Stomach (tissue), 19 donors: ENCODE measurements at places on chromosomes 1 and 21. TPM values are rescaled to one million over a fixed set of nuclear protein-coding genes. Genes with fewer than 3 reads are reported as not detected.

The PDE9A gene
- 6.4 TPM for total RNA-seq

The RIPPLY3 gene
- total RNA-seq: not detected

- H3K4me1 ChIP-seq: peaks cover 65% of the 10 kb centered on the region
- H3K36me3 ChIP-seq: no peaks in the 10 kb centered on the region
- no peaks in the 10 kb centered on the region for H3K27me3 ChIP-seq
- H3K4me3 ChIP-seq: peak overlapping the region; percentile 33
- H3K27ac ChIP-seq: peak overlapping the region; percentile 96
- DNase-seq: peak; percentile 90
These were observed 2.1 kb downstream of the ADAMTS4 start for GRCh38 chr1:161196521-161197451.

The HPCAL4 gene
- total RNA-seq: not detected

The INSRR gene
- total RNA-seq: not detected

DNA sequence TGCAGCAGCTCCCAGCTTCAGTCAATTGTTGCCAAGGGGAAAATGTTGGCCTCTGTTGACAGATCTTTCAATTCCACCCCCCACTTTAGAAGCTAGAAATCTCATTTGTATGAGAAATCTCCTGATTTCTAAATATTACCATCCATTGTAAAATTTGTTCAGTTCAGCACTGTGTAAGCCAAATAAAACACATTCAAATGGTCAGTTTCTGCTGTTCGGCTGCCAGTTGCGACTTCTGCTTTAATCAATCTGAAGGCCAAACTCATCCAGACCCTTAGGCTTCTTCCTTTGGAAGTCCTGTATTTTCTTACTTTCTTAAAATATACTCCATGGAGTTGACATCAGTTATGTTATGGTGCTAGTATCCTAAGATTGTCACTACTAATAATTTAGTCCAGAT lies 281.2 kb upstream of the ZRANB2 start:
- no peaks in the 10 kb centered on the region for H3K4me1 ChIP-seq
- H3K4me3 ChIP-seq: no peak overlapping the region
- H3K27me3 ChIP-seq: no peaks in the 10 kb centered on the region
- H3K27ac ChIP-seq: no peak overlapping the region

DNA sequence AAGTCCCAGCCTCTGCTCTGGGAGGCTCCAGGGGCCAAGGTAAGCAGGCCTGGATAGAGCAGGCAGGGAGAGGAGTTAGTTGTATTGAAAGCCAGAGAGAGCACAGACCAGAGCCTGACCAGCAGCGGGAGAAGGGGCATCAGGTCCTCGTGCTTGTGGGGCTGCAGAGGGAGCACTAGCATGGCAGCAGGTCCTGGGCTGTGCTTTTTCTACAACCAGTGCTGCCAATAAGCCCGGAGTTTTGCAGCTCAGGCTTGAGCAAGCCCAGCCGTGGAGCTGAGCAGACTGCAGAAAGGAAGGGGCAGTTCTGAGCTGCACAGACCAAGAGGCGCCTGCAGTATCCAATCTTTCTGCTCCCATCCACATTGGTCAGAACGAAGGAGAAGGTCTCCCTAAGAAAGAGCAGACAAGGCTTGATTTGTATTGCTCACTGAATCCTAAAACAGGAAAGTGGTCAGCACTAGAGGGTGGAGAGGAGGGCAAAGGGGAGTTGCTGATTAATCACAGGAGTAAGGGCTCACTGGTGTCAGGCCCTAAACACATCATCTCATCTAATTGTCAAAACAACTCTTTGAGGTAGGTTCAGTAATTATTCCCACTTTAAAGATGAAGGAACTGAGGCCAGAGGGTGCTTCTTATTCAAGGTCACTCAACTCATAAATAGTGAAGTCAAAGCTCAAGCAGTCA lies 2.7 kb downstream of the DENND2D start:
- peak overlapping the region; percentile 38 for H3K4me3 ChIP-seq
- peaks cover 98% of the 10 kb centered on the region for H3K4me1 ChIP-seq
- DNase-seq: peak; percentile 55
- peaks cover 35% of the 10 kb centered on the region for H3K36me3 ChIP-seq

DNA sequence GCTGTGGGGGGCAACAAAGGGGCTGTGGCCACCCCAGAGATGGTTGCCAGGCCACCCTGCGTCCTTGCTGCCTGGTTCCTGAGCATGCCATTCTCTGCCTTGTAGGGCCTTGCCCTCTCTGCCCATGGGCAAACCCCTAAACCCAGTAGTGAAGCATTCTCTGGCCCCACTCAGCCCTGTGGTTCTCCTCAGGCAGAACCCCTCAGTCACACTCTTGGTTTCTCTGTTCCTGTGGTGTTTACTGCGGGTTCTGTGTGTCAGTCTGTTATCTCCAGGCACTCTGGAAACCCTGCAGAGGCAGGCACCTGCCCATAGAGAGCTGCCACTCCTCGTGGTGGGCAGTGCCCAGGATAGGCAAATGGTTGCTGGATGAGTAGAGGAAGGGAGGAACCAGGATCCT lies 41.1 kb upstream of the IL19 start:
- no peak for DNase-seq
- no peak overlapping the region for H3K27ac ChIP-seq
- H3K27me3 ChIP-seq: no peaks in the 10 kb centered on the region
- peaks cover 19% of the 10 kb centered on the region for H3K4me1 ChIP-seq
- peaks cover 60% of the 10 kb centered on the region for H3K36me3 ChIP-seq

- DNase-seq: no peak
- H3K36me3 ChIP-seq: peaks cover 3% of the 10 kb centered on the region
- no peak overlapping the region for H3K27ac ChIP-seq
- no peak overlapping the region for H3K4me3 ChIP-seq
- no peaks in the 10 kb centered on the region for H3K27me3 ChIP-seq
- peaks cover 59% of the 10 kb centered on the region for H3K4me1 ChIP-seq
These were observed 43.2 kb downstream of the ELK4 start for GRCh38 chr1:205588636-205589035.

The CFAP45 gene
- total RNA-seq: not detected

The RHCE gene
- not detected for total RNA-seq

The ESPN gene
- total RNA-seq: 4.9 TPM

The KRTAP12-2 gene
- total RNA-seq: not detected

DNA sequence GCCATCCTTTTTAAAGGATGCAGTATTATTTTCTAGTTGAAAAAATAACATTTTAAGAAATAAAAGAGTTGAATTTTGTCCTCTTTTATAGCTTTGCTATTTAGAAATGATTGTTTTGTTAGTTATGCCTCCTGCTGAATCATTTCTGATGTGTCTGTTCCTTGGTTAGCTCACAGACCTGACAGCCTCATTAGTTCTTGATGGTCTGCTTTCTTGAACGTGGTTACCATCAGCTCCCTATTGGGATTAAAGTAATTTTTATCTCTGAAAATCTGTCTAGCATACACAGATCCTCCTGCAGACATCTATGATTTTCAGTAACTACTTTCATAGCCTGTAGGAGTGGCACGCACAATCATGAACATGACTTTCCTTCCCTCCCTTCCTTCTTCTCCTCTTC lies 447.6 kb upstream of the B3GALT2 start:
- H3K27me3 ChIP-seq: no peaks in the 10 kb centered on the region
- H3K4me3 ChIP-seq: no peak overlapping the region
- no peak overlapping the region for H3K27ac ChIP-seq
- no peaks in the 10 kb centered on the region for H3K36me3 ChIP-seq

The TINAGL1 gene
- total RNA-seq: 236 TPM

DNA sequence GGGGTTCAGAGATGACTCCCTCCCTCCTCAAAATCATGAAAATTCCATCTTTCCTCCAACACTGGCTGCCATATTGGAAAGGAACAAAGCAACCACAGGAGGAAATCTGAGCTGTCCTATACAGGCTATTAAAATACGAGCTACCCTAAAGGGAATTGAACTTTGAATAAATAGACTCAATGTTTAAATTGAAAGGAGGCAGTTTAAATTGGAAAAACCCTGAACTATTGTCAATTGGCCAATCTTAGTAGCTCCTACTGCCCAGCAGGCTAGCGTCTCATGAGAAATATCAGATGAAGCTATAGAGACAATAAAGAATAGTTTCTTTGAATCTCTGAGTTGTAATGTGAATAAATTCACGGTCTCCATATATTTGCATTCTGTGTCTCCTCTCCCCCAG lies 85.4 kb upstream of the KCNE2 start:
- no peak overlapping the region for H3K27ac ChIP-seq
- H3K27me3 ChIP-seq: no peaks in the 10 kb centered on the region
- no peak for DNase-seq
- no peaks in the 10 kb centered on the region for H3K36me3 ChIP-seq

GRCh38 chr1:172122381-172122780 lies 281.1 kb downstream of the DNM3 start:
- H3K27ac ChIP-seq: no peak overlapping the region
- no peak overlapping the region for H3K4me3 ChIP-seq
- no peaks in the 10 kb centered on the region for H3K4me1 ChIP-seq
- DNase-seq: no peak
- no peaks in the 10 kb centered on the region for H3K36me3 ChIP-seq

The AADACL3 gene
- total RNA-seq: not detected

The PLOD1 gene
- total RNA-seq: 8.2 TPM
